ENCODE measurements at places on chromosomes 4 and X. TPM values are rescaled to one million over a fixed set of nuclear protein-coding genes. Genes with fewer than 3 reads are reported as not detected.
A peak's percentile ranks its signal among the peaks of the same experiment; 100 is the strongest.

The MAOB gene
- total RNA-seq = 0.55 TPM

The NDP gene
- total RNA-seq = not detected

The CXCL1 gene
- 0.33 TPM for total RNA-seq

The FAM9B gene
- total RNA-seq = not detected

The FSTL5 gene
- total RNA-seq = 23.0 TPM

The KIT gene
- not detected for total RNA-seq

The SMIM10L2A gene
- not detected for total RNA-seq

The ARX gene
- total RNA-seq = not detected

The HMGN5 gene
- 3.6 TPM for total RNA-seq

The BEND4 gene
- not detected for total RNA-seq

The PLP1 gene
- not detected for total RNA-seq

The DIPK2B gene
- total RNA-seq = not detected

DNA sequence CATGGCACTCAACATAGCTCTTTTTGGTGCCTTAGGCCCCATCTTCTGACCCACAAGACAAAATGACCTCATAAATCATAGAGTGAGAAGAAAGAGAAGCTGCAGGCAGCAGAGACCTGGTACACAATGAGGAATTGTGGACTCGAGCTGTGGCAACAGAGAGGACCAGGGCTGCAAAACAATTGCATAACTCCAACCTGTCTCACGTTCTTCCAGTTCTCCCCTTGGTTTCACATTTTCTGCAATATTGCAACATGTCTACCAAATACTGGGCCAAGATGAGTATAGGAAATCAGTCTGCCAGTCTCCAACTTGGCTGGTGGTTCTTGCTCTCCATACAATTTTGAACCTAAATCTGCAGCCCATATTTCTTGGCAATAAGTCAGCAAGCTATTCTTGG is 105.3 kb downstream of the KDR start:
- DNase-seq = no peak

DNA sequence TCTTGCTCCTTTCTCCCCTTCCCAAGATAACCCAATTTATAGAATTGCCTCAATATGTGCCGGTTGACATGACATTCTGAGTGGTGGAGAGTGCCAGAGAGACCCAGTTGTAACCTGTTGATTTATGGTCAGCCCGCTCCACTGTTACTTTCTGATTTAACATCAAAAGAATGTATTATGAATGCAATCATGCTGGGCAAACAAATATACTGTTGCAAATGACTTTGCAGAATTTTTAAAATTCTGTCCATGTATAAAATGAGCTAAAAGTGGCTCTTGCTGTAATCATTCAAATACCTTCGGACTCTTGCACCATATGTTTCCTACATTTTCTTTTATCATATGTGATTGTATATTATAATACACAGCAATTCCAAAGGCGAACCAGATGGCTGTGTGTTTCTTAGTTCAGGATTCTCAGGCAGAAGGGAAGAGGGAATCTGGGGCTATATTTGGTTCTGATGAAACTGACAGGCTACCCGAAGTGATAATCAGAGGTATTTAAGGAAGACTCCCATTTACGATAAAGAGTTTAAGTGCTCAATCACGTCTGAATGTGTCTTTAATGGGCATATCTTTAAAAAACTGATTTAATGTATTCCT is 131.7 kb downstream of the CLCN4 start:
- peak; percentile 47 for DNase-seq

- no peak for DNase-seq
Observed at GRCh38 chr4:118180776-118181175, 146.5 kb downstream of the NDST3 start.

GRCh38 chrX:74422576-74423288 is 1.4 kb downstream of the SLC16A2 start:
- DNase-seq = no peak

DNA sequence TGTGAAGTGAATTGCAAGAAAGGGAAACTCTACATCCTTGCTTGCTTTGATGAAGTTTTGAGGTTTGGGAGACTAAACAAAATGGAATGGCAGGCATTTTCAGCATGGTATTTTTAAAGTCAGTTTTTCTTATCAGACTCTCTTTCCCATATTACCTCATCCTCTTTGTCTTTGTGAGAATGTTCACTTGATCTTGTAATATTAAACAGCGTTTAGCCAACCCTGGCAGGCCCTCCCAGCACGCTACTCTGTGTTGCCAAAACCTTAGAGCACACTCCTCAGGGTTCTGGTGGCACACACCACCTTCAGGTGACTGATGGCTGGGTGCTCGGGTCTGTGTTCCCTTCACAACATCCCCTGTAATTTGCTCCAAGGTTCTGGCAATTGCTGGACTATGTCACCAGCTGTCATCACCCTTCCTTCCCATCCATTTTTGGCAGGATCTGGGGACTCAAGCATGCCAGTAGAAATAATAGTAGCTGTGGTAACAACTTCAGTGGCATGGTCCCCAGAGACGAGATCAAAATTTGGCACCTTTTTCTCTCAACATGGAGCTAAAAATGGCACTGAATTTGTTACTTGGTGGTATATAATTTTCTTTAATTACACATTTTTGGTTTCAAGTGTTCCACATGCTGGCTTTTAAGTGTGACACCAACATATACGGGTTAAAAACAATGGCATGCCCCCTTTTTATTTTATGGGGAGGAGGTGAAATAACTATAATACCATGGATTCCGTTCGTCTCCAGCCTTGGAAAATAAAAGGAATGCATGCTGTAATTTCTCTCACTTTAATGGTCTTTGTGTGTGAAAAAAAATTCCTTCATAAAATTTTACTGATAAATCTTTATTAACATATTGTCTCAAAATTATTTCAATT is 273.1 kb downstream of the DCTD start:
- no peak for DNase-seq

- no peak for DNase-seq
Observed at GRCh38 chrX:63426519-63426918, 75.4 kb upstream of the SPIN4 start.

GRCh38 chrX:143683486-143683885 is 37.1 kb downstream of the SPANXN2 start:
- no peak for DNase-seq

- no peak for DNase-seq
Observed at GRCh38 chr4:138063581-138063980, 178.6 kb downstream of the SLC7A11 start.

DNA sequence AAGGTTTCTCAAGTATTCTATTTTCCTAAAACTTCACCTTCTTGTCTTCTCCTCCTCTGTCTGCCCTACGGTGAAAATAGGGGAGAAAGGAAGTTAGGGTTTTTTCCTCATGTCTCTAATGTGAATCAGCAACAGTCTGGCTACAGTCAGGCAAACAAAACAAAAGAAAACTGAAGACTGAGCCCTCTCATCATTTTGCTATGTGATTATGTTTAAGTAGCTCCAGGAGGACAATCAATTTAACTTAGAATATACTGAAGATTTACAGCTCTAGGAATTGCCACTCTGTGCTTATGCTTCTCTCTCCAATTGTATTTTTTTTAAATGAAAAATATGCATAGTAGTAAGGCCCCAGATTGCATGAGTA is 316.2 kb downstream of the GPAT3 start:
- DNase-seq = no peak

DNA sequence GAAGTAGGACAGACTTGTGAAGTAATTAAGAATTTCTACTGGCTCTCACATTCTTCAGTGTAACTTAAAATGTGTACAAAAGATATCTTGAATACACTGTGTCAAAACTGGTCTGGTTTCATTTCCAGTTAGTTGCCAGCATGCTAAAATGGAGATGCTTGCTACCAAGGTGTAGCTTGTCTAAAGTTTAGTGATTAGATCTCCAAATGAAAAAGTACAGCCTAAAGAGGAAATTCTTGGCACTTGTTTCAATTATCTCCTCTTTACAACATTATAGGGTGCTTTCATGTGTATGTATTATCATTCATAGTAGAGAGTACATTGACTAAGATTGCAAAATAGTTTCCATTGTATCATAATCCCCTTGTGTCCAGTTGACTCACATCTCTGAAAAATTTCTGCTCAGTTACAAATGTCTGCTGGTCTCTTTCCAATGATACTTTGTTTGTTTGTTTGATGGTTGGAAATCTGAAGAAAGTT is 97.3 kb upstream of the SPRY1 start:
- DNase-seq = peak; percentile 65

GRCh38 chrX:20729416-20729815 is 462.7 kb upstream of the RPS6KA3 start:
- DNase-seq = no peak

DNA sequence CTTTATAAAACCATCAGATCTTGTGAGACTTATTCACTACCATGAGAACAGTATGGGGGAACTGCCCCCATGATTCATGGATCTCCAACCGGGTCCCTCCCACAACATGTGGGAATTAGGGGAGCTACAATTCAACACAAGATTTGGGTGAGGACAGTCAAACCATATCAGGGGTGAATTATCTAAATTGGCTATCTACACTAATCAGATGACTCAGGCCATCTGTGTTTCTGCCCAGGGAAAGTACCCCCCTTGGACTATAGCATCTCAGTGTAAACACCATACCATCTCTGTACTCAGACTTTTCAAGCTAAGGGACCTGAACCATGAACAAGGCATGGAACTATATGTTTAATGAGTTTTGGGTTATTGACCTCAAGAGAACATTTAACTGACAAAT is 76.8 kb downstream of the LNX1 start:
- DNase-seq = no peak

- no peak for DNase-seq
Observed at GRCh38 chrX:55709735-55710134, 7.8 kb upstream of the RRAGB start.

- DNase-seq = no peak
Observed at GRCh38 chr4:169106696-169107229, 96.7 kb upstream of the CBR4 start.

GRCh38 chr4:47711646-47712045 is 126.2 kb downstream of the CORIN start:
- no peak for DNase-seq

- DNase-seq = no peak
Observed at GRCh38 chrX:8607326-8607725, 124.6 kb downstream of the ANOS1 start.

All from PC-9 (cell line).